Tongue (tissue), 3 donors: ENCODE measurements at places on chromosomes 7 and 10. TPM values are rescaled to one million over a fixed set of nuclear protein-coding genes. Genes with fewer than 3 reads are reported as not detected.

DNA sequence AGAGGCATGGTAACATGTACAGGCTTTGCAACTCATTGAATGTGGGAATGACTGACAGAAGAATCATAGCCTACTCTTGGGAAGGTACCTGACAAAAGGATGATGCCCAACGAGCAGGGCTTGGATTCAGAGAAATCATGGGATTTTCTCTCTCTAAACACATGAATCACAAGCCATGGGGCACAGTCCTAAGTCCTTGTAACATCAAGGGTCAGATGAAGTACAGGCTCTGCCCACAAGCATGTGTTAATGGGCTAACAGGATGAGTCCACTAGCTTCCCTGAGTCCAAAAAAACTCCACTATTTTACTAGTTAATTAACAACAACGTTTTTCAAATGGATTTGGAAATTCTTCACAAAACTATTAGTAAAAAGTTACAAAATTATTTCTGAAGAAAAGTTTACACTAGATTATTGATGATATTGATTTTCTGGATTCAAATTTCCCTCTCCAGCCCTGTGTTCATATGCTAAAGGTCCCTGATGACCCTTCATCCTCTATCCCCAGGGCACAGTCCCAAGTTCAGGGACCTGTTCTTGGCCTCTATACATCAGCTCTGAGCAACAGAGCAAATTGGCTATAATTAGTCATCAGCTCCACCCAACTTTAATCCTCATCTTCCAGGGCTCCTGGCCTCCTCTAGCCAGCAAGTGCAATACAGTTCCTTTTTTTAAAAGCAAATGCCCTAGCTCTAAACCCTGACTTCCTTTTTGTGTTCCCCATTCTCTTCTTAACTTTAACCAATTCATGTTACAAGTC, 99.8 kb downstream of the GSAP start:
- DNase-seq, result no peak

DNA sequence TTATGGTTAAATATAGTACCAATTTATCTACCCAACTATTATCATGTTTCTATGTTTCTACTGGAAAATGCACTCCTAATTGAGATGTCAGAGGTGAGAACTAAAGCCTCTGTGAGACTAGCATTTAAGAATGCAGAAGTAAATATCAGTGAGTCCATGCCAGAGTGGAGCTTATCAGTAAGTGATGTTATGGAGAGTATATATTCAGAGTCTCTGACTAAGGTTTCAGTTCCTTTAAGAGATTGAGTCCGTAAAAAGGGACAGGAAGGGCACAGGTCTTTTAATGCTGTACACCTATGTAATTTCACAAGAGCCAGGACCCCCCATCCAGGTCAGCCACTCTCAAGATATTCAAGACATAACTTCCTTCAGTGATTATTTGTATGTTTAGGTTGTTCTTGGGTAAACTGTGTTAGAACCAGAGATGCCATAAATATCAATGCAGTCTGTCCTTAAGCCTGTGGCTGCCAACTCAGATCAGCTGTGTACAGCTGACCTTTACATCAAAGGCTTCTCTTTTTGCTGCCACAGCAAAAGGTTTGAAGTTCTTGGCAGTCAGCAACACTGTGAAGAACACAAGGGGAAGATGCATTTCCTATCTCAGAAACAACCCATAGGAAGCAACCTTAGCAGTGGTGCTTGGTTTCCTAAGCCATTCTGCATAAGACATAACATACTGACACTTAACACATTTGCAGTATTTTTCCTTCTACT, 244.8 kb downstream of the BICC1 start:
- DNase-seq, result peak; percentile 45

DNA sequence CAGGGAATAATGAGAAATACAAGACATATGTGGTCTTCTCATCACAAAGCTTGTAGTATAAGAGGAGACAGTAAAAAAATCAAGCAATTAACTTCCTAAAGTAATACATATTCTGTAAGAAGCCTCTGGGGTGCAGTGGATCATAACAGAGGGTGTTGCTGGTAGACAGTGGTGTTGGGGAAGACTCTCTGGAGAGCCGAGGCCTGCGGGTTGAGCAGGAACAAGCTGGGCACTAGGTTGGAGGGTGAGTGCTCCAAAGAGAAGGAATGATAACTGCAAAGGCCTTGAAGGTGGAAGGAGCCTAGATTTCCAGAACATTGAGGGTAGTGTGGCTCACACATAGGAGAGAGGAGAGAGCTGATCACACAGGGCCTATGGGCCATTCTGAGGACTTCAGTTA, 1.5 kb downstream of the GIMAP4 start:
- no peak for DNase-seq

The OAT gene
- total RNA-seq, result 99.2 TPM

The ELAPOR2 gene
- total RNA-seq, result 13.8 TPM
